ENCODE measurements at places on chromosomes 4 and X.

DNA sequence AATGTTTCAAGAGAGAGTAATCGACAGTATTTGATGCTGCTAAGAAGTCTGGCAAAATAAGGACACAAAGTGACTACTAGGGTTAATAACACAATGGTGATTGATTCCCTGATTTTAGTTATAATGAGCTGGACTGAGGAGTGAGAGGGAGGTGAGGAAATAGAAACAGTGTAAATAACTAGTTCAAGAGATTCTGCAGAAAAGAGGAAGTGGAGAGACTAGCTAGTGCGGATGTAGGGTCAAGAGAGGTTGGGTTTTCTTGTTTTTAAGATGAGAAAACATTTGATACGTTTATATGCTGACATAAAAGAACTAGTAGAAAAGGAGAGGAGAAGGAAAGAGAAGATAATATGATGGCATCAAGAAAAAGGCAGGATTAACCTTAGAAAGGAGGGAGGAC lies 12.2 kb upstream of the TRPC5 start:
- DNase-seq, result no peak

- no peak for DNase-seq
Measured at GRCh38 chrX:1909419-1910206, 294.8 kb downstream of the ASMT start.

DNA sequence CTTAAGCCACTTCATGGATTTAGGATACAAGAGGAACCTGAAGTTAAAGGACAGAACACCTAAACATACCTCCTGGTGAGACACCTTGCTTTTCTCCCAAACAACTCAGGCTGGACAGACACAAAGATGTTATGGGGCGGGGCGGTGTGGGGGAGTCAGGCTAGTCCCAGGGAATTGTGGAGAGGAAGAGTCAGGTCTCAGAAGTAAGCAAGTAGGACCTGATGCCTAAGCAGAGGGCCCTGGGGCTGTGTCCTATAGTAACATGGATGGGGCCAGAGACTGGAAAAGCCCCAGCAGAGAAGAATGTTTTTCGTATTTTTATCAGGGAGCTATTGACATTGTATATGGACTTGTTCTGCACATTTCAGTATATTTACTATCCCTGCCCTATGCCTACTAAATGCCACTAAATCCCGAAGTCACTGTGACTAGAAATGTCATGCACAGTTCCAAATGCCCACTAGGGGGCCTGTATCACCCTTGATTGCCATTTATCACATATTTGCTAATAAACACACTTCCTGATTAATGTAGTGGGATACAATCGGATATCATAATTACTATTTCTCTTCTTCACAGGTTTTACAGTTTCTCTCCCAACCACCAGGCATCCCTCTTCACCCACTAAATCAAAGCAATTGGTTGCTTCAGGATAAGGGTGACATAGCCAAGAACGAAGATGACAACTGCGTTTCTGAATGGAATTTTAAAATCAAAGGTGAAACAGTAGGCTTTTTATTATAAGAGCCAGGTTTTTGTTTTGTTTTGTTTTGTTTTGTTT lies 23.8 kb upstream of the ARHGAP10 start:
- DNase-seq, result peak; percentile 47

- DNase-seq, result no peak
Measured at GRCh38 chr4:4555916-4556315, 14.1 kb upstream of the STX18 start.

- DNase-seq, result no peak
Measured at GRCh38 chrX:130887376-130887775, 15.6 kb downstream of the ENOX2 start.

DNA sequence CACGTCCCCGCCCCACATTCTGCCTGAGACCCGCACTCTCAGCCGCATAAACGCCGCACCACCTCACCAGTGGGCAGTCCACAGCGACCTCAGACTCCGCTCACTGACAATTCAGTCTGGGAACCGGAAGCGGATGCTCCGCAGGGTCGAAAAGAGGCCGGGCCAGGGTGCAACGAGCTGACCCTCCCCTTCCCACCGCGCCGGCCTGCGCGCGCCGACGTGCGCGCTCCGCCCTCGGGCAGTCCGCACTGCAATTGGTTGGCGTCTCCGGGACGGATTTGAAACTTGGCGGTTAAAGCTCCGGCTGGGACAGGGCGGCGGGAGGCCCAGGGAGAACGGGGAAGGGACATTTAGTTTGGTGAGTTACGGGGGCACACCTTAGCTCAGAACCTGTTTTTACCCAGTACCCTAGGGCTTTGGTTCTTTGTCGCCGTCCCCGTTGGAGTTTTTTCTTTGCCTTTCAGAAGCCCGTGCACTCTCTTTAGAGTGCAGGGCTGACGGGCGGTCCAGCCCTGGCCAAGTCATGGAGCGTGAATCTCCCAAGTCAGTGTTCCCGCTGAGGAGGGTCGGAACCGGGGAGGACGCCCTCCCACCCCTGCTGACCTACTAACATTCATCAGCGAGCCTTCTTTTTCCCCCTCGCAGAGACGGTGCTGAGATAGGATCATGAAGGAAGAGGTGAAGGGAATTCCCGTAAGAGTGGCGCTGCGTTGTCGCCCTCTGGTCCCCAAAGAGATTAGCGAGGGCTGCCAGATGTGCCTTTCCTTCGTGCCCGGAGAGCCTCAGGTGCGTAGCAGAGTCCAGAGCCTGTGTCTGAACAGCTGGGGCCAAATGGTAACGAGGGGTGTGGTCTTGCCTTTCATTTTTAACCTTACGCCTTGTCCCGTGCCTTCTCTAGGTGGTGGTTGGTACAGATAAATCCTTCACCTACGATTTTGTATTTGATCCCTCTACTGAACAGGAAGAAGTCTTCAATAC lies at the start of the genes KIF4A and PDZD11:
Gene KIF4A, plus strand, starts transcription at position 312 of the 978 bp plus-strand sequence. Its CDS starts 355 bp downstream, at position 667.
Gene PDZD11, minus strand, starts transcription at position 135 of the 978 bp plus-strand sequence. CDS start 586 bp downstream, outside the sequence.
- DNase-seq, result peak; percentile 84

GRCh38 chrX:139538907-139539790 lies 8.6 kb downstream of the F9 start:
- DNase-seq, result no peak

DNA sequence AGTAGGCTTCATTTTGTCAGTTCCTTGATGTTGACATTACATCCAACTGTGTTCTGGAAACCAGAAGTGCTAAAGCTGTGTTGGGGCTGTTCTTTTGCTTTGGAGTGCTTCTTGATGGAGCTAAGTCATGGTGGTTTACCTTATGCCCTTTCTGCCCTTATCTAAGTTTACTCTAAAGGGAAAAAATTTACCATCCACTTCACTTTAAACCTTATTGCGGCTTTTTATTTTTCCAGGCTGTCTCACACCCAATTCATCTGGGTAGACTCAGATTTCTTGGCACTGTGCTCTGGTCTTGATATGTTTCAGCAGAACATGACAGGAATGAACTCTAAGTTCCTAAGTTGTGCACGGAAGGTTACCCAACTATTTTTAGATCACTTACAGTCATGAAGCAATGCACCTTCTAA lies 104.7 kb upstream of the TTC29 start:
- no peak for DNase-seq

GRCh38 chrX:132093239-132093860 lies 34.5 kb downstream of the FRMD7 start:
- DNase-seq, result no peak

DNA sequence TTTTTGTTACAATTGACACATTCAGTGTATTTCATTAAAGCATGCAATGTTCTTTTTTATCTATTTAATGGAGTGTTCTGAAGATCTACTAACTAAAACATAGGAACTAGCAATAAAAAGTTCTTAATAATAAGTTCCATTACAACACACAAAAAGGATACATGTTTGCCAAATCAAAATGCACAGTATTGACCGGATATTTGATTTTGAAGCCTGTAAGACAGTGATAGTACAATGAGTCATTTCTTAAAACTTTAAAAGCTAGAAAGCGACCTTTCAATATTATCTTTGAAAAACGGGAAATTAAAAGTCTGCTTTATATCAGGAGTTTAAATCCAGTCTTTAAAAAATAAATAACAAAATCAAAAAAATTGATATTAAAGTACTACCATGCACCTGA lies 2.4 kb upstream of the PRDM5 start:
- no peak for DNase-seq

- no peak for DNase-seq
Measured at GRCh38 chr4:104944596-104944995, 202.1 kb upstream of the TET2 start.

DNA sequence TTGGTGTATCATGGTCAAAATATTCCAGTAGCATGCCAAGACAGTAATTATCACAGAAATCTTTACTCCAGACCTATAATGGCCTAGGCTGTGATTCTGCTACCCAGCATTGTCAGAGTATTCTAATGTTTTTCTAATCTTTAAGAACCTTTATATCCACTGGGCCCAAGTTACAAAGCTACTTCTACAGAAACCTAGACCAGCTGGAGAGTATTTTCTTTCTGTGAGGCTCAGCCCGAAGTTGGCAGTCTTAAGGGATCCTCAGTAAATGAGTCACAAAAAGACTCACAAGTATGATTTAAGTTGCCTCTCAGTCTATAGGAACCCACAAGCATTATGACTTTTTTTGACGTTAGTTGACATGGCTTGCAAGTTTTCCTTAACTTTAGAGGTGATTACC lies 638.5 kb upstream of the FAM241A start:
- DNase-seq, result no peak

DNA sequence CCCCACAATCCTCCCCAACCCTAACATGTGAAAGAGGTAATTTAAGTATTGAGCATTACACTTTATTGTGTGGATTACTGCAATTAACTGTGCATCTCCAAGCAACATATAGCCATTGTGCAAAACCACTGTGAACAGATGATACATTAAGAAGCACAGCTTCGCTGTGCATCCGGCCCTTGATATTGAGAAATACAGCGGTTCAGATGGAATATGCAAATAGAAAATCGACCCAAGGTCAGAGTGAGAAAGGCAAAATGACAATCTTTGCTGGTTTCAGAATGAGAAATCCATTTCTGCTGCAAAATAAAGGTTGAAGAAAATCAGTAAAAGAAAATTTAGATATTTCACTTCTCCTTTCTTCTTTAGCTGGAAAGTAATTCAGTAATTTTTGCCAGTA lies 805.9 kb upstream of the GRID2 start:
- DNase-seq, result no peak

DNA sequence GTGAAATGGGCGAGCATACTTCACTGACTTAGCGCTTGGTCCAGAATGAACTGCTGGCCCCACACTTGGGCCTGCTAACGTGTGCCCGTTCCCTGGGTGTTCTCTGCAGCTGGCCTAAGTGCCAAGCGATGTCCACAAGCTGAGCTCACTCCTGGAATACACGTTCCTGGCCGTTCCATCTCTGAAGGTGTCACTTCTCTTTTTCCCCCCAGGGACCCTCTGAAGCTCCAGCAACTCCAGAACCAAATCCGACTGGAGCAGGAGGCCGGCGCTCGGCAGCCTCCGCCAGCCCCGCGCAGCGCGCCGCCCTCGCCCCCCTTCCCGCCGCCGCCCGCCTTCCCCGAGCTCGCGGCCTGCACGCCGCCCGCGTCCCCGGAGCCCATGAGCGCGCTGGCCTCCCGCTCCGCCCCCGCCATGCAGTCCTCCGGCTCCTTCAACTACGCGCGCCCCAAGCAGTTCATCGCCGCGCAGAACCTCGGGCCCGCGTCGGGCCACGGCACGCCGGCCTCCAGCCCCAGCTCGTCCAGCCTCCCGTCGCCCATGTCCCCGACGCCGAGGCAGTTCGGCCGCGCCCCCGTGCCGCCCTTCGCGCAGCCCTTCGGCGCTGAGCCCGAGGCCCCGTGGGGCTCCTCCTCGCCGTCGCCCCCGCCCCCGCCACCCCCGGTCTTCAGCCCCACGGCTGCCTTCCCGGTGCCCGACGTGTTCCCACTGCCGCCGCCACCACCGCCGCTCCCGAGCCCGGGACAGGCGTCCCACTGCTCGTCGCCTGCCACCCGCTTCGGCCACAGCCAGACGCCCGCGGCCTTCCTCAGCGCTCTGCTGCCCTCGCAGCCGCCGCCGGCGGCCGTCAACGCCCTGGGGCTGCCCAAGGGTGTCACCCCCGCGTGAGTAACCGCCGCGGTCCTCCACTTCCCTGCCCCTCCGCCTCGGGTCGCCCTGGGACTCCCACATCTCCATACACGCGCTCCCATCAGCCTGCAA lies 132.3 kb downstream of the CBR4 start:
- peak; percentile 18 for DNase-seq

- no peak for DNase-seq
Measured at GRCh38 chr4:7236847-7237246, 44.5 kb downstream of the SORCS2 start.
